Iris pigment epithelial cell (primary cell): ENCODE measurements at places on chromosomes 1 and 21.

GRCh38 chr1:234241941-234242490 is 131.2 kb upstream of the COA6 start:
- no peak for DNase-seq

DNA sequence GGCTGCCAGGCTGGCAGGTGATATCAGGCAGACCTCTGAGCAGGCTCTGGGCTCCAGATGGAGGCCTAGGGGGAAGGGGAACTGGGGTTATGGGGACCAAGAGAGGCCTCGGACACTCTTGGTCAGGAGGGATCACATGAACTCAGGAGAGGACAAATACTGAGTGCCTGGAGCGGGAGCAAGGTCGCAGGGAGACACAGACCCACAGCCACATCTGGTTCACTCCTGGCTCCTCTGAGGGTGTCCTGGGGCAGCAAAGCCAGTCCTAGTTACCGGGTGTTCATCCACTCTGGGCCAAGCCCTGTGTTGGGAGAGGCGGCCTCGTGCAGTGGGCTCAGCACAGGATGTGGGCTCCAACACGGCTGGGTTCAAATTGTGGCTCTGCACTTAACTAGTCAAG is 239.0 kb downstream of the PTPRU start:
- no peak for DNase-seq

DNA sequence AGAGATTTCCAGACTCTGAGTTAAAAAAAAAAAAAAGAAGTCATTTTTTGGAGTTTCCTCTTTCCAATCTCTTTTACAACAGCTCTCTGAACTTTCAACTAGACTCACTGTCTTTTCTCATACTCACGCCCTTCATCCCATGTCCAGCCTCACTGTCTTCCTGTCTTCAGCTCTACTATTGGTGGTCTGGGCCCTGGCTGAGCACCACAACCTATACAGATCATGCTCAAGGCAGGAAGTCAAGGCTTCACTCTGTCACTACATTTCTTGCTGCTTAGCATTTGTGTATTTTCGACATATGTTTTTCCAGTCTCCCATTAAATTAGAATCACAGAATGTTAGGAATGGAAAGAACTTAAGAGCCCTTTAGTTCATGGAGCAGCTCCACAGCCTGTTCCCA is 106.4 kb upstream of the PPP2R5A start:
- no peak for DNase-seq

- DNase-seq = no peak
These were observed 17.1 kb upstream of the HDAC1 start for GRCh38 chr1:32274646-32275340.

GRCh38 chr1:20322081-20322824 is 31.6 kb downstream of the VWA5B1 start:
- DNase-seq = peak; percentile 2

- DNase-seq = no peak
These were observed 12.8 kb downstream of the PMVK start for GRCh38 chr1:154923695-154924094.

DNA sequence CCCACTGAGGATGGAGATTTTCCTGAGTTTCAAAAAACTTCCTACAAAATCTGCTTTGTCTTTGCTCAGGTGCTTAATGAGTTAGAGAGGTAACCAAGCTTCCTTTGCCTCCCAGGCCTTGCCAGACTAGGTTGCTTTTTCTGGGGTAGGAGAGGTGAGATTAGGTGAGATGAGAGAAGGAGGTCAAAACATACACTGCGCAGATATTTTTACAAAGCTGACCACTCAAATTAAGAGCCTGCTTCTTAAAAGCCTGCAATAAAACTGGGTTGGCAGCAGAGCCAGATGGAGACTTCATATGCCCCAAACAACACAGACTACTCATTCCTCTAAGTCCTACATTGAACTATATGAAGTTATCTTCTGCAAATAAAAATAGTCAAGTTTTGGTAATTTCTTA is 352.5 kb downstream of the NUF2 start:
- no peak for DNase-seq

- DNase-seq = peak; percentile 90
These were observed 10.2 kb downstream of the SMAP2 start for GRCh38 chr1:40383488-40384412.

- DNase-seq = peak; percentile 41
These were observed 16.6 kb downstream of the UTP11 start for GRCh38 chr1:38029081-38029681.

DNA sequence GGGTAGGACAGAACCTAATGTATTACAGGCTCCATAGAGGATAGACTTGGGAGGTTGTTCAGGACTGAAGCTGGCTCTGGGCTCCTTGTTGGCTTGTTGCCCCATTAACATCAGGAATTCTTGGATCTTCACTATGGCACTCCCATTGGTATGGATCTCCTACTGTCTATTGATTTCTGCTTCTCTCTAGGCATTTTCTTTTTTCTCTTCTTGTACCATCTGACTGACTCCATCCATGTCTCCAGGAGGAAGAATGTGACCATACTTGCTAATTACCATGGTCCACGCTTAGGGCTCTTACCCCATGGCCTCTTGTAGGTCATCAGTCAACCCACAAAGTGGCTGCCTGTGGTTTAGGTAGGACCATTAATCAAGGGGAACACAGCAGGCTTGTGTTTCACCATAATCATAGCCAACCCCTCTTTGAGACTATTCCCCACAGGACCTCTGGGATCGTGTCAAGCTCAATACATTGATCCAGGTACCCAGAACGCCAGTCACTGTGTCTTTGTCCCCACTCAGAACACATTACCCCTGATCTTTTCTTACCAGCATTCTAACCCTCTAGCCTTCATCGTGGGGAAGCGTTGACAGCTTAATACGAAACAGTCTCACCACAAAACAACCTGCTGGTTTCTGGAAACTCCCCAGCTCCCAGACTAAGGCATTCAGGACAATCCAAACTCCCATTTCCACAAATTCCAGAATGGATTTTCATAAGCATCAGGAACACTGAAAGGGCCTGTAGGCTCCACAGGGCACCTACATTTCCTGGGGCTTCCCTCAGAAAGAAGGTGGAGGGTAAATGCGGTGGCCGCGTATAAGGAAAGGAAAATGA is 97.1 kb downstream of the ETS2 start:
- DNase-seq = no peak

DNA sequence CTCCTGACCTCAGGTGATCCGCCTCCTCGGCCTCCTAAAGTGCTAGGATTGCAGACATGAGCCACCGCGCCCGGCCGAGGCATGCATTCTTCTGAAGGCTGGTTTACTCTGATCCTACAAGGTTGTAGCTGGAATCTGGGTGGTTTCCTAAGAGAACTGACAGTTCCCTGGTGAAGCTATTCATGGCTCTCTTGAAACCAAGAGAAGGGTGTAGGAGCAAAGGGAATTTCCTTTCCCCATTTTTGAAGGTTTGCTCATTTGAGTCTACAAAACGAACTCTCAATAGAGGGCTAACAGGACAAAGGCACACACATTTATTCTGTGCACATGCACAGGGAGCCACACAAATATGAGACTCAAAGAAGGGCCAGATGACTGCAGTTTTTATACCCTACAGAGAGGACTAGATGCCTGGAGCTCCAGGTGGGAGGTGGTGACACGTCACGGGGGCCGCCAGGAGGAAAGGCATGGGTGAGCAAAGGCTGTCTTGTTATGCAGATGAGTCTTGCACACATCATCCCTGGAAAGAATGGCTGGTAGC is 49.5 kb upstream of the ERRFI1 start:
- DNase-seq = peak; percentile 33

- no peak for DNase-seq
These were observed 94.0 kb downstream of the ST6GALNAC5 start for GRCh38 chr1:76961181-76961819.

DNA sequence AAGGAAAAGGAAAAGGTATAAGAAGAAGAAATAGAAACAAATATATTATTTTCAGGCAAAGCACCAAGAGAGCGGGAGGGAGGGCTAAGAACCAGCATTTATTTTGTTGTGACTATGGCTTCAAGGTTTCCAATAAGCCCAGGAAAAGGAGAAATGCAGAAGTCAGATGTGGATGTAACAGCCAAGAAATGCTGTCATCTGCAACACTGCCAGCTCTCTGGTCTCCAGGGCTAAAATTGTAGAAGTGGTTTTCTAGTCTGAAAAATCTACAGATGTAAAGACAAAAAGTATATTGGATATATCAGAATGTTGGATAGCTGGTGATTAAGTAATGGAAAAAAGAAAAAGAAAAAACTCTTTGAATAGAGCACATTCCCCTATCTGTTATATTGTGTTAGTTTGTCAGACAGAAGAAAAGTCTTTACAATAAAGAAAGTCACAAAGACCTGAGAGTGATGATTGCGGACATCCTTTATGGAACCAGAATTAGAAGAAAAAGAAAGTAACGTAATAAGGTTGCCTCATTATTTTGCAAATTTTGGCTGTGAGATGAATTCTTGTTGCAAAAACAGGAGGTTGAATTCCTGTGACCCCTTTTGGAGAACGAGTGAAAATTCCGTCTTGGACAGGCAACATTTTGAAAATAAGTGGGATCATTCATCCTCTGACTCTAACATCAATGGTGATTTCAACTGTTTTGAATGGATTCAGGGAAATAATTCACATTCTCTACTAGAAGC is 938.1 kb downstream of the TTLL7 start:
- no peak for DNase-seq

- no peak for DNase-seq
These were observed 28.5 kb upstream of the SDE2 start for GRCh38 chr1:226027538-226028217.

DNA sequence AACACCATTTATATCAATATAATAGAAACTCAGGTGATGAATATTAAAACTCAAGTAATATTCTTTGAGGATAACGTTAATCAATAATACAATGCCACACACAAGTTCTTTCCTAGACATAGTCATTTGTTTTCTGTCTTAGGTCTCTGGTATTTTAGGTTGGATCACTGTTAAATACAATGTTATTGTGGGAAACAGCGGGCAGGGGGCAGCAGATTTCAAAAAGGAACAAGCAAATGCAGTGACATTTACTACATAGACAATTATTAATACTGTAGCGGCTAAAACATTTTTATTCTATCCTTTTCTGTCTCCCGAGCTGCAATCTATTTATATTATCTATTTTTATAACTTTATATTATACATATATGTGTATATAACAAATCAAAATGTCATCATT is 186.4 kb upstream of the ZNHIT6 start:
- peak; percentile 46 for DNase-seq

DNA sequence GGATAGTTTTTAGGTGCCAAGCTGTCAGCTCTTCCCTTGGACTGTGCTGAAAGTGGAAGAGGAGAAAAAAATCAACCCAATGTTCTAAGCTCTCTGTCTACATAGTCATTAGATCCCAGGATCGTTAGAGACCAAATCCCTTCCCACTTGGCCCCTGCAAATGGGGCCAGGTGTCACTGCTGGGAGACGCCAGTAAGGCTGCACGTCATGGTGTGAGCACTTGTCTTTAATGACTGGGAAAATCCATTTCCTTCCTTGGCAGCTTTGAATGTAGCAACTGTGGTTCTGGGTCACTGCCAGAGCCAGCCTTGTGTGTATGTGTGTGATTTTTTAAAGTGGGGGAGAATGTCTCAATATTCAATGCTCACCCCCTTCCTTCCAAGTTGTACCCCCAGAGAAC is 59.9 kb downstream of the MAN1C1 start:
- no peak for DNase-seq

DNA sequence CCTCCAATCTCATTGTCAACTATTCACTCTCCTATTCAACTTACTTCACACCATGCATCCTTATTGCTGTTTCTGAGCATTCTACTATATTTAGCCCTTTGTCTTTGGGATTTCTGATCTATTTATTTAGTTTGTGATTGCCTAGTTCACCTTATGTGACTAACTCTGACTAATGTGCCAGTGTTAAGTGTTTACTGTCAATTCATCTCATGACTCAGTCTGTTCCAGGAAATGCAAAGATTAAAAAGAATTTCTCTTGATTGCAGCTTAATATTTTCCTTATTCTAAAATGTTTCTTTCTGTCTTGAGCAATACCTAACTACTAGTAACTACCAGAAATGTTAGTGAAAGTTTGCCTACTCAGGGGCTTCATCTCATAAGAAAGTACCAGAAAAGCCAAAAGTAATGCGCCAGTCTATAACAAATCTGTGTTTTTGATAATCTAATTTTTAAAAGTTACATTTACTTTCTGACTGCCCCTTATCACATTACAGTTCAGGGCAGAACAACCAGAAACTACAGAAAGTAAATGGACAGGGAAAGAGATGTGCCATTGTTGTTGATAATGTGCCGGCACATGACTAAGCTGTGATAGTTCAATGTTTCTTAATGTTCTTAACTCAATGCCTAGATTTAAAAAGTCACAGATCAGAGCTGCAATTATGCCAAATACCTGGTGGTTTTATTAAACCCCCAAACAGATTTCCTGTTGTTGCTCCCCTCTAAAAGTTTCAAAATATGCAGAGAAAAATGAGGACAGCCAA is 556.5 kb downstream of the PTBP2 start:
- DNase-seq = peak; percentile 91

DNA sequence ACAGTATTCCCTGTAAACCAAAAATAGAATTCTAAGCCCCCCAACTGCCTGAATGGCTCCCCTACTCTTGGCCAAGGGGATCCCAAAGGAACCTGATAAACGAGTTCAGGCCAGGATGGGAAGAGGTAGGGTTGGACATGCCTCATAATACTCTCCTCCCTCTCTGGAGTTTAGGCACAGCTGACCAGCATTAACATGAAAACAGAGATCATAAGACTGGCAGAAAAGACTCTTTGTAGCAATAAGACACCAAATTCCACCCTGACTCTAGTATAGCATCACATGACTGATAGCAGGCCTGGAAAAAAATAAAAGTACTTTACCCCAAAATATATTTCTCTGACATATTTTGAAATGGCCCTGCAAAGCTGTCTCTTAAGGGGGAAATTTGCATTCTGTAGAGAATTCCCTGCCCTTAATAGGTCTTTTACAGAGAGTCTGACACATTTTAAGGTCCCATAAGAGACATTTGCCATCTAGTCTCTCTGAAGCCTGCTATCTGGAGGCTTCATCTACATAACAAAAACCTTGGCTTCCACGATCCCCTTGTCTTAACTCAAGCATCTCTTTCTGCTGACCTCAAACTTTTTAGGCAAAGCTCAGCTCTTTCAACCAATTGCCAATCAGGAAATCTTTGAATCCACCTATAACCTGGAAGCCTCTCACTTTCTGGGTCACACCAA is 55.9 kb downstream of the SIK1 start:
- no peak for DNase-seq

- no peak for DNase-seq
These were observed 9.8 kb downstream of the ETV3L start for GRCh38 chr1:157089789-157090188.

DNA sequence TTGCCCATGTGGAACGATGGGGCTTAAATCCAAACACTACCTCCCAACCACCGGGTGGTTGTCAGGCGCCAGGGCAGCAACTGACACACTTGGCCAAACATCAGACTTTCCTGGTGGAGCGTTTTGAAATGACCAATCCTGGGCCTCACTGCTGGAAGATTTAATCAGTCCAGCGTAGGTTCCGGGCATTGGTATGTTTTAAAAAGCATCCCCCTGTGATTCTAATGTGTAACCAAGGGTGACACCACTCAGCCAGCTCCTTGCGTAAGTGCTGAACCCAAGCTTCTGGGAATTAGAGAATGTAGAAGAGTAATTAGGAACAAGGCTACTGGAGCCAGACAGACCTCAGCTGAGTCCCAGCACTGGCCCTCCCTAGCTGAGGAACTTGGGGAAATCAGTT is 44.8 kb upstream of the KAZN start:
- no peak for DNase-seq

GRCh38 chr1:243343970-243344937 is 88.4 kb downstream of the SDCCAG8 start:
- DNase-seq = peak; percentile 33

GRCh38 chr1:101483982-101484688 is 247.3 kb downstream of the S1PR1 start:
- no peak for DNase-seq
